ENCODE measurements at places on chromosomes 5 and 9. TPM values are rescaled to one million over a fixed set of nuclear protein-coding genes. Genes with fewer than 3 reads are reported as not detected.

Gene FCHO2
- 38.5 TPM for total RNA-seq

GRCh38 chr5:30839956-30840355 is 353.5 kb upstream of the CDH6 start:
- no peak overlapping the region for H3K4me3 ChIP-seq
- H3K27ac ChIP-seq = no peak overlapping the region
- H3K27me3 ChIP-seq = no peaks in the 10 kb centered on the region

Gene CANX
- 598 TPM for total RNA-seq

DNA sequence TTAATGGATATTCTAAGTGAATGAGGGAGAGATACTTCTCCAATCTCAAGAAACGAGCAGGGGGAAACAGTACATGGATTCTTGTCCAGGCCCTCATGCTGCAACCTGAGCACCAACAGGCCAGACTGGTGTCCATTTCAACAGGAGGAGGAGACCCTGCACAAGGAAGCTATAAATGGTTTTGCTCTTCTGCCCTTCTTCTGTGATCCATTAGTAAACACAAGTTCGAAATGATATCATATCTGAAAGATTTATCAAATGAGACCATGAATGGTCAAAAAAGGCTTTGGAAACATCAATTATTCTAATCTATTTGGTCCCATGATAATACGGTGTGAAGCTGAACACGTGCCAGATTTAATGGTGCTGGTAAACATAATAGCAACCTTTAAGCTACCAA is 109.8 kb downstream of the NR6A1 start:
- H3K27ac ChIP-seq = peak overlapping the region; percentile 98
- H3K4me1 ChIP-seq = peaks cover 43% of the 10 kb centered on the region
- no peaks in the 10 kb centered on the region for H3K27me3 ChIP-seq
- H3K36me3 ChIP-seq = peaks cover 24% of the 10 kb centered on the region
- DNase-seq = no peak
- peak overlapping the region; percentile 85 for H3K4me3 ChIP-seq

Gene MAST4
- 23.0 TPM for total RNA-seq

DNA sequence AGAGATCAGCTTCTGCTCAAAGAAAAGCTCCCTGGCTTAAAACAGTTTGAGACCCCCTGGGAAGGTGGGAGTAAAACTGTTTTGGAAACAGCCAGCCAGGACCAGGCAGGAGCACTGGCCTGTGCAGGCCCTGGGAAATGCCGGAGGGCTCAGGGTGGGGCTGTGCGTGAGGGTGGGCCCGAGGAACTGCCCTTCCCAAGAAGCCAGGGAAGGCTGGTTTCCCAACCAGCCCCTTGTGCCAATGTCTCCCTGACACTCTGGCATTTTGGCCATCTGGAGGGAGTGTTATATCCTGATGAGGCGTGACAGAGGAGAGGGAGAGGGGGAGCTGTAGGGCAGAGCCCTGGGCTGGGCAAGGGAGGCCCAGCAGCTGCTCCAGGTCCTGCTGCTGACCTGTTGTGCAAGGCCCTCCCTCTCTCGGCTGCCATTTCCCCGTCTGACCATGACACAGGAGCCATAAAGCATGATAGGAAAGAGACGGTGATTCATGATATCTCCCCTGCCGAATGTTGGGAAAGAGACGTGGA is 16.1 kb downstream of the OLFML2A start:
- H3K27ac ChIP-seq = no peak overlapping the region
- H3K36me3 ChIP-seq = no peaks in the 10 kb centered on the region
- H3K4me1 ChIP-seq = peaks cover 9% of the 10 kb centered on the region
- no peak for DNase-seq
- no peak overlapping the region for H3K4me3 ChIP-seq
- peaks cover 5% of the 10 kb centered on the region for H3K27me3 ChIP-seq

Gene ARRDC1
- 96.6 TPM for total RNA-seq

GRCh38 chr5:169610606-169611005 is 26.5 kb upstream of the DOCK2 start:
- no peak overlapping the region for H3K4me3 ChIP-seq
- no peaks in the 10 kb centered on the region for H3K36me3 ChIP-seq
- H3K27ac ChIP-seq = no peak overlapping the region
- DNase-seq = no peak

Gene RNF44
- total RNA-seq = 85.8 TPM

GRCh38 chr5:153237671-153238332 is 252.7 kb upstream of the GRIA1 start:
- no peaks in the 10 kb centered on the region for H3K27me3 ChIP-seq
- DNase-seq = no peak
- H3K36me3 ChIP-seq = no peaks in the 10 kb centered on the region
- no peak overlapping the region for H3K4me3 ChIP-seq
- no peak overlapping the region for H3K27ac ChIP-seq
- no peaks in the 10 kb centered on the region for H3K4me1 ChIP-seq

DNA sequence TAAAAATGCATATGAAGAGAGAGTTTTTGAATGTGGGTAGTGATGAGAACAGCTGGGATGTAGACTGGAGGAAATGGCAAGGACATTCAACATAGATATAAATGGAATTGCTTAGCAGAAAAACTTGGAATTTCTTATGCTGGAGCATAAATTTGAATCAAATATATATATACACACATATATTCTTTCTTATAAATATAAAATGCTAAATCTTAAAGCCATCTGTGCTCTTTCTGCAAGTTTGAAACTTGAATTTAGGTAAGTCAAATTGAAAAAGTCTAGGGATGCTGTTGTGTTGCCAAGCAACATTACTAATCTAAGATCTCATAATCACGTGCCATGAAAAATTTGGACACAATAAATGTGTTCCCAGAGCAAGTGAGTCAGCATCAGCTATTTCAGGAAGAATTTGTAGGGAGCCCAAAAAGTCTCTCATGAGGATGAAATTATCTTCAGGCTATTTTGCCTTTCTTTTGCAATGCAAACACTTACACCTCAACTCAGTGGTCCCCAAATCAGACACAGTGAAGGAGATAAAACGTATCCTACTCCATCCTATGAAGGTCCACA is 58.4 kb upstream of the ALDH1A1 start:
- no peaks in the 10 kb centered on the region for H3K4me1 ChIP-seq
- no peaks in the 10 kb centered on the region for H3K27me3 ChIP-seq
- DNase-seq = no peak
- H3K36me3 ChIP-seq = no peaks in the 10 kb centered on the region
- H3K27ac ChIP-seq = no peak overlapping the region
- H3K4me3 ChIP-seq = no peak overlapping the region

GRCh38 chr5:8869932-8870331 is 675.9 kb downstream of the SEMA5A start:
- H3K36me3 ChIP-seq = no peaks in the 10 kb centered on the region
- no peak overlapping the region for H3K27ac ChIP-seq
- H3K4me3 ChIP-seq = no peak overlapping the region
- H3K4me1 ChIP-seq = no peaks in the 10 kb centered on the region

DNA sequence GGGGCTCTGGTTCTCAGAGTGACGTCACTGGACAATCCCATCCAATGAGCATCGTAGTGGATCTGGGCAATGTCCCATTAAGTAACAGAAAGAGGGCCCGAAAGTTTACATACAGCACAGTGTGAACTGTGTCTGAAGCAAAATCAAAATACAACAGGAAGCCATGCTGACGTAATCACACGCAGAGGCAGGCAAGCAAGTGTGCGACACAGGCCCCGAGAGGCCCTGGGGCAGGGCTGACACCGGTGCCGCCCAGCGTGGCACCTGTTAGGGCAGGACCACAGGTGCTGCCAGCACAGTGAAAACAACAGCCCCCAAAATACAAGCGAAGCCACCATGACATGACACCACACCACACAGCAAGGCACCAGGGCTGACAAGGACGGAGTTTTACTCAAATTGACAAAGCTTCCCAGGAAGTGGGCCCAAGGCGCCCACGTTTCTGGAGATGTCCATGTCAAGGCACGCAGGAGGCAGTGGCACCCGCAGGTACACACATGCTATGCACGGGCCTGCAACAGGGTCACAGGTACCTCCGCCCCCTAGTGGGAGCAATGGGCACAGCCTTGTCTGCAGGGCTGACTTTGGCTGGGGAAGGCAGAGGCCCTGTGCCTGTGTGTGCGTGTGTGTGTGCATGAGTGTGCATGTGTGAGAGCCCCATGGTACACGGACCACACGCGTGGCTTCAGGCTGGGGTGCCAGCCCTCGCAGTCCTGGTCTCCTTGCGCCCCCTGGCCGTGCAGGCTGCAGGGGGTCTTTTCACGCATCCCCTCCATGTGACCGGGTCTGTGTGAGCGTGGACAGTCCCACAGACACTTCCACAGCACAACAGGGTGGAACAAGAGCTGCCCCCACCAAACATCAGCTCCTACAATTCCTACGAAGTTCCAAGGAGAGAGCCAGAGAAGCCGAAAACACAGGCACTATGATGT is 19.6 kb downstream of the QSOX2 start:
- peaks cover 4% of the 10 kb centered on the region for H3K36me3 ChIP-seq
- H3K4me1 ChIP-seq = peaks cover 25% of the 10 kb centered on the region
- H3K27me3 ChIP-seq = no peaks in the 10 kb centered on the region
- no peak overlapping the region for H3K27ac ChIP-seq
- H3K4me3 ChIP-seq = no peak overlapping the region
- DNase-seq = no peak

Gene ADAMTSL2
- total RNA-seq = 0.57 TPM

Gene TSLP
- total RNA-seq = not detected
